ENCODE measurements at places on chromosomes 1 and 21.
A peak's percentile ranks its signal among the peaks of the same experiment; 100 is the strongest.

- DNase-seq = no peak
Observed at GRCh38 chr1:156760796-156761104, 6.6 kb upstream of the PRCC start.

DNA sequence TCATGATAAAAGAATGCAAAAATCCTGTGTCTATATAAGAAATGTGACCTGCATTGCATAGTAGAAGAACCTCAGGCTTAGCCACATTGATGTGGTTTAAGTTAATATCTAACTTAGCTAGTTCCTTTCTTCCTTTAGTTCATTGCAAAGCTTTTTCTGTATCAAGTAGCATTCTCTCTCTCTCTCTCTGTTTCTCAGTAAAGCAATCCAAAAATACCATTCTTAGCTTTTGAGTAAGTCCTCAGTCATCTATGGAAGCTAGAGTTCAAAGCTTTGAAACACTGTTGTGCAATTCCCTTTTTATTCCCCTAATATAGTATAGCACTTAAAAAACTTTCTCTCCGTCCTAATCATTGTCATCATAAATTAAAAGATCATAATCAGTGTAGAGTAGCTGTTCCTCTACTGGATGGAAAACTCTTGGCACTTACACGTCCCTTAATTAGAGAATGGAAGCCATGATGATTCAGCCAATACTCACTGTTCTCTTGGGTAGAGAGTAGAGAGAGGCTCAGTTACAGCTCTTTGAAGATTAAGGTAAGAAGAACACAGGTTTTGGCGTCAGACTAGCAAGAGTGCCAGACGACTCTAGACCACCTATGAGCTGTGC lies 350.3 kb upstream of the LYPLAL1 start:
- peak; percentile 92 for DNase-seq

- DNase-seq = no peak
Observed at GRCh38 chr1:220879509-220880361, 492 bp downstream of the HLX start.

DNA sequence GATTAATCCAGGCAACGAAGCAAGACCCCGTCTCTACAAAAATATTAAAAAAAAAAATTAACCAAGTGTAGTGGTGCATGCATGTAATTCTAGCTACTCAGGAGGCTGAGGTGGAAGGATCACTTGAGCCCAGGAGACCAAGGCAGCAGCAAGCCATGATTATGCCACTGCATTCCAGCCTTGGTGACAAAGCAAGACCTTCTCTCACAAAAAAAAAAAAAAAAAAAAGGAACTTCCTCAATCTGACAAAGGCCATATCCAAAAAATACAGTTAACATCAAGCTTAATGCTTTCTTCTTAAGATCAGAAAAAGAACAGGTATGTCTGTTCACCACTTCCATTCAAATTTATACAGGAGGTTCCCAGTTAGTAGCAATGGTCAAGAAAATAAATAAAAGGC lies 54.4 kb downstream of the EVI5 start:
- no peak for DNase-seq

DNA sequence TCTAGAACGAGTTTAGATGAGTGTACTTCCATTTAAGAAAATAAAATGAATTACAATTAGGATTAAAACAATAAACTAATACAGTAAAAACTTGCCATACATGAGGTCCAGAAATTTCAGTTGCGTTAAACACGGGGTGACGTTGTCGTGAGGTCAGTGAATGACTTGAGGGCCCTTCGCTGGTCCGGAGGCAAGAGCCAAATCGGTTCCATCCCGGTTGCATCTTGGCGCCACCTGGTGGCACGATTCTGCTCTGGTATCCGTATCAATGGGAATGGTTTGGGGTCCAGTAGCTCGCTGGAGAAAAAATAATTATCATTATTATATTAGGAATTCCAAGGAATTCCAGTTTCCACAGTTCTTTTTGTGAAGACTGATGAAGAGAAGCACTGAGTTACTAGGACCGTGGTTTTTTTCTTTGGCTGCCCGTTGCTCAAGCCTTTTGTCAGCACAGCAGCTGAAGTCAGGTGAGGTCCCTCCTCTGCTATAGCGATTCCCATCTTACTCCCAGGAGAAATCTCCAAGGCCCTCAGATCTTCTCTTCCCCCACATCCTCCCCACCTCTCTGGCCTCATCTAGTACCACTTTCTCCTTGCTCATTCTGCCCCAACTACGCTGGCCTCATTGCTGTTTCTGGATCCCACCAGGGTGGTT lies 161.4 kb downstream of the SLC35F3 start:
- peak; percentile 16 for DNase-seq

DNA sequence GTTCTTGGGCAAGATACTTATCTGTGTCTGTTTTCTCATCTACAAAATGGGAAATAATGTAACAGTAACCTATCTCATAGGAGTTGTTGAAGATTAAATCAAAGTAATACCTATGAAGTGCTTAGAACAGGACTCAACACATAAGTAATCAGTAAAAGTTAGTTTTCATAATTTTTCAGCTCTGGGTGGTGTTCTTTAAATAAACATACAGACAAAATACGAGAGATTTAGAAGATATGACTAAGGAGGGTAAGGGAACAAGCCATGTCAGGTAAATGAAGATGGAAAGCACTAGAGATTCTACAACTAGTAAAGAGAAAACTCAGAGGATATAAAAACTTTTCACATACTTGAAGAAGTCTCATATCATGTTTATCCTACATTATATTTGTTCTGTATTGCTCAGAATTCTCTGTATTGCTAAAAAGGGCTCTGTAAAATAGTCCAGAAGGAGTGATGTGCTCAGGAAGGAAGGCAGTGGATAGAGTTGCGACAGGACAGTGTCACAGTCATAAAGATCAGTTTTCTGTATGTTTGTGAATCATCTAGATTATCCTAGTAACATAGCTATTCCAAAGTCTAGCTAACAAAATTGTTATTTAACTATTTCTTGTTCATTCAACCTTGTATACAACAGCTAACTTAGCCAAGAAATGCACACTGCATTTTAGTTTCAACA lies 16.0 kb downstream of the LIN9 start:
- DNase-seq = no peak

DNA sequence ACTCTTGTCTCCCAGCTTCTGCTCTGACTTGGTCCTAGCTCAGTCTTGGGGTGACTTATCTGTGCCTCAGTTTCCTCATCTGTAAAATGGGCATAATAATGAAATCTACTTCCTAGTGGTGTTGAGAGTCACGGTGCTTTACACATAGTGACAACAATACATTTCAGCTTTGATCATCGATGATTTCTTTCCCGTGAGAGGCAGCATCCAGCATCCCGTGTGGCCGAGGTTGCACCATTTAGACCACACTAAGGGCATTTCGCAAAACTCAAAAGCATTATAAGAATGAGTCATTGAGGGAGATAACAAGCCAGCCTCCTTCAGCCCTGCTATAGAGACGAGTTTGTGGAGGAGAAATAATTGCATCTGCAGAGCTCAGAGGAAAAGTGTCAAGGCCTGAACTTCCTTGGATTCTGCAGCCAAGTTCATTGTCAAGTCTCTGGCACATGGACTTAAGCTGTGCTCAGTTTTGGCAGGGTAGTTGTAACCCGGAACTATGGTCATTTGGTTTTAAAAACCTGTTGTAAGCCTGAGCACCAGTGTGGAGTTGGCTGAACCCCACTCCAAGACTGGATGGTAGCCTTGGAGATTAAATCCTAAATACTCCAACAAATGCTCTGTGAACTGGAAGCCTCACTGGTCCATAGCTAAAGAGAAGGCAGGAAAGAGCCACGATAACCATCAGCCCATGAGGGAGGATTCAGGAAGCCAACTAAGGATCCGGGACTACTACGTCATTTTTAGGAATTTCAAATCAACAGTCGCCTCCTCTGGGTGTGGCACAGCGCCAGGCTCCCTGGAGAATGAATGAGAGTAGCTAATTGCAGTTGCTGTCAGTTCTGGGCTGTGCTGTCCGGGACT lies 64.2 kb downstream of the TCP10L start:
- peak; percentile 97 for DNase-seq

- DNase-seq = no peak
Observed at GRCh38 chr1:201793306-201793925, 35.5 kb upstream of the IPO9 start.

- DNase-seq = no peak
Observed at GRCh38 chr1:234163267-234163919, 209.9 kb upstream of the COA6 start.

DNA sequence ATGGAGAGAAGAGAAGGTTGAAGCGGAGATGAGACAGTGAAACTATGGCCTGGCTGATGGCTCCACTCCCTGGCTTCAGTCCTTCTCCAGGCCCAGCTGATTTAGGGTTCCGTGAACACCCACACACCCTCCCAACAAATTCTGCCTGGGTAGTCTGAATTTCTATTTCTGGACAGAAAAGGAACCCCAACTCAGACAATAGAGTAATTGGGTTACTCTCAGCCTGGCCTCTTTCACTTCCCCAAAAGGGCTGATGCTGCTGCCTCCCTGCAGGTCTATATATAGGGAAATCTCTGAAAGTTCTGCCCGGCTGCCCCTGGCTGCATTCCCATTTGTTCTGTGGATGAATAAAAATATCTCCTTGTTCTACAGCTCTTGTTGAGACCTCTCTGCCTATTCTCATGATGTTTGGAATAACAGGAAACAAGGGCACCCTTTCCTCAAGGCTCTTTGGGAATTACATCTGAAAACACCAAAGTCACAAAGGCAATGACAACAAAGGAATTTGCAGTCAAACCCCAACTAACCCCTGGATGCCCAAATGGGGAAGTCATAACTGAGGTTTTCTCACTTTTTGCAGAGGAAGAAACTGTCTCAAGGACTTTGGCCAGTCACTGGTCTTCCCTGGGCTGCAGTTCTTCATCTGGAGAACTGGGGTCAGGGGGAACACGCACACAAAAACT lies 11.4 kb upstream of the ZSCAN20 start:
- DNase-seq = no peak

DNA sequence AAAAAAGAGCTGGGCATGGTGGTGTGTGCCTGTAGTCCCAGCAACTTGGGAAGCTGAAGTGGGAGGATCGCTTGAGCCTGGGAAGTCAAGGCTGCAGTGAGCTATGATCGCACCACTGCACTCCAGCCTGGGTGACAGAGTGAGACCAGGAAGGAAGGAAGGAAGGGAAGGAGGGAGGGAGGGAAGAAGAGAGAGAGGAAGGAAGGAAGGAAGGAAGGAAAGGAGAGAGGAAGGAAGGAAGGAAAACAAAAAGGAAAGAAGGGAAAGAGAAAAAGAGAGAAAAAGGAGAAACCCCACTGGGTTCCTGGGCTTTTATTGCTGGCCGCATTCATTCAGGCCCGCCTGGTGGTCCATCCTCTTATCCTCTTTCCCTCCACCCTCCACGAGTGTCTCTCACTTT lies 9.8 kb downstream of the SLC2A7 start:
- DNase-seq = no peak

DNA sequence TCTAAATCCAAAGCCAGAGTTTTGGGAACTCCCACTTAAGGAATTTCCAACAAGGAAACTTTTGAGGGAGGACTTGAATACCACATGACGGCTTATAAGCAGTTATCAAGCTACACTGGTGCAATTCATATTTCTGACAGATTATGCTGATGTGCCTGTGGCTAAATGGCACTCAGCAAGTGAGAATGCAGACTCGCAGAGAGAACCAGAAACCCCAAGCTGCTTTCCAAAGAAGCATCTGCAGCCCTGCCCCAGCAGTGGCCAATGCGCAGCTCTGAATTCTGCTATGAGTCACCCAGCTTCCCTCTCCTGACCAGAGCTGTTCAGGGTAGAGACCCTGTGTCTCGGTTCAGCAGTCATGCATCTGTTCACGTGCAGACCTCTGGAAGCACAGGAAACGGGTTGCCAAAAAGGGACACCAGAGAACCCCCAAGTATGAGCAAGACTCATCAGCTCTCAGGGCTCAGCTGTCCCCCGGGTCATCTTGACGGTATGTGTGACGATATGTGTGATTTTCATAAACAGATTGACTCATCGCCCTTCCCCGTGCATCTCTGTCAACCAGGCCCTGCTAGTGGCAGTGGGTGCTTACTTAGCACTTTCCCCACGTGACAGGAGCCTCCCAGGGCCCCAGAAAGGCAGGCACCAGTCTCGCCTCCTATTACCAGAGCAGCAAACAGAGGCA lies 76.3 kb downstream of the ITPKB start:
- DNase-seq = peak; percentile 57

- DNase-seq = no peak
Observed at GRCh38 chr1:219271818-219272535, 98.3 kb downstream of the LYPLAL1 start.

GRCh38 chr1:115712911-115713609 lies 55.5 kb downstream of the CASQ2 start:
- DNase-seq = no peak

DNA sequence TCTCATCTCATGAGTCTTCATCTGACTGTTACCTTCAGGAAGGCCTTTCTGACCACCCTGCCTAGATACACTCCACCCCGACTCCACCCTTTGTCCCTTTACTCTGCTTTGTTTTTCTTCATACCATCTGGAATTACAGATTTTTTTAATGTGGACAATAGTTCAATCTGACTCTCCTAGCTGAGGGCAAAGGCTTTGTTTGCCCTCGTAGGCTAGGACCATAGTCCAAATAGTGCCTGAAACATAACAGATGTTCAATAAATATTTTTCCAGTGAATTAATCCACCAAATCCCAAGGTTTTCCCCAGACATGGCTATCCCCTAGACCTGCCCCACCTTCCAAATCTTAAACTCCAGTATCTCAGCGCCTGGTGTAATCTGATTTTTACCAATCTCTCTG lies 176.5 kb upstream of the GJB5 start:
- no peak for DNase-seq
